NCI-H146 (cell line): ENCODE measurements at places on chromosomes 4 and X.

DNA sequence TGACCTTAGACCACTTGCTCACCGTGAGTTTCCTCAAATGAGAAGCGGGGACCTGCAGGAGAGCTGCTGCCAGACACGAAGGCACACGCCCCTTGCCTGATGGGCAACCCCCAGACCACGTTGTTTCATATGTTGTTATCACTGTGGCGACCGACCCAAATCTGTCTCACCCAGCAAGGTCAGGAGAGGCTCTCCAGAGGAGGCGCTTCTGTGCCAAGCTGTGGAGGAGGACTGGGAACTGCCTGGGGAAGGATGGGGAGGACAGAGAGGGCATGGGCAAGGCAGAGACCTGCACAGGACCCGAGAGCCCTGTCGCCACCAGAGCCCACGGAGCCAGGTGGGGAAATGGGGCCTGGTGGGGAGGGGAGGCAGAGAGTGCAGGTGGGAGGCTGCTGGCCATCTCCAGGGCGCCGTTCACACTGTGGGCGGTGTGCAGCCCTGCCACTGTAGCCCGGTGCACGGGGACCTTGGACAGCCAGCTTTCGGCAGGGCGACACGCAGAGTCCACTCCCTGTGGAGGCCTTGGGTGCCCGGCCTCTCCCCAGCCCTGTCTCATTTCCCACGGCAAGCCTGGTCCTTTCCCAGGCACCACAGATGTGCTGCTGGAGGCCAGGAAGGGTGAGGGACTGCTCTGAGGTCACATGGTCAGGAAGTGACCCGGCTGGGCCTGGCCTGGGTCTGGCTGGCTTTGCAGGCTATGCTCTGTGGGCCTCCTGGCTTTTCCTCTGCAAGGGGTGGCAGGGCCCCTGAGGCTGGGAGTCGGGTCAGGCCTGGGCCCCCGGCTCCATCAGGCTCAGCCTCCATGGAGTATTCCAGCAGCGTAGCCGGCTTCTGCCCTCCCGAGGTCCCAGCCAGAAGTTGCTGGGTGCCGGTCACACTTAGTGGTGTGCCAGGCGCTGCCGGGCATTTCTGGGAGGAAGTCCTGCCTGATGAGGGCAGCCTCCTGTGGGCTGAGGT, 3.2 kb downstream of the HTRA3 start:
- DNase-seq = no peak

- no peak for DNase-seq
These were observed 65.1 kb upstream of the CCDC160 start for GRCh38 chrX:134171661-134172587.

DNA sequence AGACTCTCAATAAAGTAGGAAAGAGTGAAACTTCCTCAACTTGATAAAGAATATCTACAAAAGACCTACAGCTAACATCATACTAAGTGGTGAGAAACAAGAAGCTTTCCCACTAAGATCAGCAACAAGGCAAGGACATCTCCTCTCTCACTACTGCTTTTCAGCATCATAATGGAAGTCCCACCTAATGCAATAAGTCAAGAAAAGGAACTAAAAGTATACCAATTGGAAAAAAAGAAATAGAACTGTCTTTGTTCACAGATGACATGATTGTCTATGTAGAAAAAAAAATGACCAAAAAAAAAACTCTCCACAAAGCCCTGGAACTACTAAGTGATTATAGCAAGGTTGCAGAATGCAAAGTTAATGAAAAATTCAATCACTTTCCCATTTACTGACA, 25.1 kb upstream of the SH3RF1 start:
- no peak for DNase-seq

DNA sequence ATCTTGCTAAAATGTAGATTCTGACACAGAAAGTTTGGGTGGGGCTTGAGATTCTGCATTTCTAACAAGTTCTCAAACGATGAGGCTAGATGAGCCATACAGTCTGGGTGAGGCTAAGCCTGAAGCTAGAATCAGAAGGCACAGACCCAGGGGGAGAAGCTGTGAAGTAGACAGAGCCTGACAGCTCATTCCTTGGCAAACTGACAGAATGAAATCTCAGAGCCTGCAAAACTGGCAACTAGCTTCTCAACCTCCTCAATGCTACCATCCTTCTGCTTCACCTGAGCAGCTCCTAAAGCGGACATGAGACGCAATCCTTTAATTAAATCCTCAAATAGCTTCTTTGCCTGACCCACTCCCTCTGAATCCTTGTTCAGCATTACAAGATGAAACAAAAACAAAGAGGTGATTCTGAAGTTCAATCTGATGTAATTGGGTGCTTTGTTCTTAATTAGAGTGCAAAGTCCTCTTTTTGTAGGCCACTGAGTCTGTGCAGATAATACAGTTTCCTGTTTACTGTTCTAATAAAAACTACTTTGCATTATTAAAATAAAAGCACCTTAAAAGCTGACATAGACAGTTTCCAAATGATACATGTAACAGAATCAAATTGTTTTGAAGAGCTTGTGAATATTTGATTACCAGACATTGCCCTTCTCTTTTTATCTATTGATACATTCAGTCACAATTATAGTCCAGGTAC, 71.0 kb upstream of the BMP2K start:
- DNase-seq = no peak

- DNase-seq = no peak
These were observed 17.7 kb downstream of the PCDH18 start for GRCh38 chr4:137514406-137515111.

GRCh38 chrX:68177542-68177941, 255.8 kb downstream of the OPHN1 start:
- DNase-seq = no peak

DNA sequence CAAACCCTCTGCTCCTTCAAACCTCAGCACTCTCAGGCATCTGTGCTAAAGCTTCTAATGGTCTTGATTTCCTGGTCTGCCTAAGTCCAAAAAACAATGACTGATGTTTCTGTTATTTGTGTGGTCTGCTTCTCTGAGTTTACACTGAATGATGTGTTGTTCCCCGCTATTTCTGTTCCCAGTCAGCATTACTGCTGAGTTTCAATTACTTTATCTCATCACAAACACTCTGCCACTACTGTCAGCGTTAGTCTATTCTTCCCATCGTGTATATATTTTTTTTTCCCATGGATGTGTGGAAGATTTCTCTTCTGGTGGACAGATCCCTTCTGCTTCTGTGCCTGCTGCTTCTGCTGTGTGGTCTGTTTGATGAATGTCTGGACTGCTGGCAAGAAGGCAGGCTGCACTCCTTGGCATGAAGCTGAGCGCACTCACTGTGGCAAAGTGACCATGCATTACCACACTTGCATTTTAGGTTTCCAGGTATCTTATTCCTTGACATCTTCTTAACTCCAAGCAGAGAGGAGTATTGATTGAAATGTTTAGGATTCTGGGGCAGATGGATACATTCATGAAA, 106.9 kb upstream of the PAQR3 start:
- DNase-seq = no peak

- DNase-seq = no peak
These were observed 1.8 kb downstream of the SH2D1A start for GRCh38 chrX:124348182-124348581.

- DNase-seq = no peak
These were observed 39.9 kb downstream of the CNGA2 start for GRCh38 chrX:151774421-151774820.

GRCh38 chr4:7341491-7342222, 93.1 kb downstream of the PSAPL1 start:
- DNase-seq = no peak

DNA sequence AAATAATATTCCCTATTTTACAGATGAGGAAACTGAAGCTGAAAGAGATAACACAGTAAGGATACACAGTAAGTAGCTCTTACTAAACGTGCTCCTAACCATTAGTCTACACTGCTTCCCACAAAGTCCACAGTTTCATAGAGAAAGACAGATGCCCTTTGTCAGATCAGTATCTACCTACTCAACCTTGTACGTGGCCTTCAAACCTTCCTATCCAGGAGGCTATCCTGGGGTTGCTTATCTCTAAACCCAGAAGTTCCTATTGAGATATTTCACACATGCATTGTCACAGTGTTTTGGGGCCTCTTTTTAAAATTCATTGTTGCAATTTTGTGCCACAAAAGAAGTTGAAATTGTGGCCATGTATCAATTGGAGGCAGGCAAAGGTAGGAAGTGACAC, 208.0 kb downstream of the ENOX2 start:
- no peak for DNase-seq

GRCh38 chrX:123648028-123648810, 84.6 kb downstream of the THOC2 start:
- peak; percentile 45 for DNase-seq

DNA sequence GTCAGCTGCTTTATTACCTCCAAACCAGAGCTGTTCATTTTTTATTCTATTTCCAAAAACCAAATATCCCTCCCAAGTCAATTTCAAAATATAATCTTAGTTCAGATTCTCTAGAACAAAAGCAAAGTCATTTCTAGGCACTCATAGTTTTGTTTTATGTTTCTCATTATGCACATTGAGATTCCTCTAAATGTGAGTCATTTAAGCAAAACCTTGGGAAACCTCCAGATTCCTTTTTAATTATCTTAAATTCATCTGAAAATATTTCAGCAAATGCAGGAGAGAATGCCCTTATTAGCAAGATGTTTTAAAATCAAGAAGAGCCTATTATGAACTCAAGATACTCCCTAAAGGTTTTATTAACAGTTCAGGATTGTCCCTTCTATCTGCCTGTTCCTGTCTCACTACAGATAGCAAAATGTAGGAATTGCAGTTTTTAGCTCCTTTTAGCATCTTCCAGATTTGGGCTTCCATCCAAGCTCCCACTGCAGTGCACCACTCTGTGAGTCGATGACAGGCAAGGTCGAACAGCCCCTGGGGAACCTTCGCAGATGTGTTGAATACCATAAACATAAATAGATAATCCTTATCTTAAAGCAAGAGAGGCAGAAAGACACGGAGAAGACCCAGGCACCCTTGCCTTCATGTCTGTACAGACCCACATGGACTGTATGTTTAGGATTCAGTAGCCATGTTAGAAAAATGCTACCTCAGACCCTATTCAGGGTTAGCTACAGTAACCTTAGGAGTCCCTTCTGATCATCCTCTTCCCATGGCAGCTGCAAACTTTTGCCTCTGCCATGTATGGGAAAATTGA, 11.3 kb upstream of the SLC9A7 start:
- no peak for DNase-seq

GRCh38 chr4:168604496-168605373, 107.9 kb downstream of the PALLD start:
- no peak for DNase-seq

- DNase-seq = no peak
These were observed 30.0 kb upstream of the FGG start for GRCh38 chr4:154642373-154643009.

- no peak for DNase-seq
These were observed 504 bp downstream of the PRRG3 start for GRCh38 chrX:151695583-151696340.

- no peak for DNase-seq
These were observed 39.1 kb downstream of the CLOCK start for GRCh38 chr4:55507612-55508011.

GRCh38 chrX:143634309-143634662, 1.6 kb downstream of the SLITRK4 start:
- DNase-seq = peak; percentile 3

DNA sequence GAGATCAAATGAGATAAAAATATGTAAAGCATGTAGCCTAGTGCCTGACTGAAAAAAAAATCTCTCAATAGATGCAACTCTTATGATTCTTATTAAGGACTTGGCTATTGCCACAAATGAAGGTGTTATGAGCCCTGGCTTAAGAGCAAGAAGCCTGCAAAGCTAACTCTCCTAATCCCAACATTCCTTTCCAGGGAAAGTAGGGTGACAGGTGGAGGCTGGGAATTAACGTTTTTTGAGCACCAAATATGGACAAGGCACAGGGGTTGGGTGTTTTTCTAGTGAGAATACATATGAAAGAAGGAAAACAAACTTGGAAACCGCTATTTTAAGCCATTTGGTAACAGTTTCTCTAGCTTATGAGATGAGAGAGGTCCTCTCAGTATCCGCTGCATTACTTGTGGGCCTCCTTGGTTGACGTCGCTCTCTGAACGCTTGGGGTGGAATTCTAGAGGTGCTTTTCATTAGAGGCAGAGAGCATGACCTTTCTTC, 2.4 kb downstream of the RHOH start:
- no peak for DNase-seq

DNA sequence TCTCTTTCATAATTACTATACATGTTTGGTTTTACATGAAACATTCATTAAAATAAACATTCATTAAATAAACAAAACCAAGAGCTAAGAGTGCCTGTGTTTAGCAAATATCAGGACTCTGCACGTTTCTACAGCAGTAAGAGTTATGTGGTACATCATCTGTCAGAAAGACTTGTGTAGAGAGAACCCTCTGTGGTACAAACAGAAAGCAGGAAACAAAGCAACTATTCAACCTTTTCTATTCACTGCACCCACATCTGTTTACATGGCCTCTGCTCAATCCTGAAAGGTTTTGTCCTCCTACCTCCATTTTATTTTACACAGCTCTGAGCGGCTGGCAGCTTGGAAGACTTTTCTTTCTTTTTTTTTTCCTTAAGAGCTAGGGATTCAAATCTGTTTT, 90.7 kb upstream of the PCDH18 start:
- DNase-seq = peak; percentile 43

GRCh38 chrX:153299855-153300254, 21.7 kb downstream of the PNMA6F start:
- no peak for DNase-seq

GRCh38 chr4:163755013-163755412, 260.5 kb downstream of the TMA16 start:
- no peak for DNase-seq
